ENCODE measurements at places on chromosomes 5 and 9.
A peak's percentile ranks its signal among the peaks of the same experiment; 100 is the strongest.

- DNase-seq = no peak
Observed at GRCh38 chr5:17087035-17087434, 130.4 kb upstream of the BASP1 start.

DNA sequence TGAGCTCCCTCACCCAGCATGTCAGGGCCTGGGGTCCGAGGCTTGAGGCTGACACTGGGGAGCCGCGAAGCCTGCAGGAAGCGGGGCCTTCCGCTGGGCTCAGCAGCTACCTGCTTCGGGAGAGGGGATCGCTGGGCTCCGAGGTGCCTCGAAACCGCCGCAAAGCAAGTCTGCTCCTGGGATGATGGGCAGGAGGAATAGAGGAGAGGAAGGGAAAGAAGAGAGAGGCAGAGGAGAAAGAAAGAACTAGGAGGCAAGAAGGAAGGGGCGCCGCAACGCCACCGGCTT, 1.5 kb upstream of the PRDM12 start:
- no peak for DNase-seq

DNA sequence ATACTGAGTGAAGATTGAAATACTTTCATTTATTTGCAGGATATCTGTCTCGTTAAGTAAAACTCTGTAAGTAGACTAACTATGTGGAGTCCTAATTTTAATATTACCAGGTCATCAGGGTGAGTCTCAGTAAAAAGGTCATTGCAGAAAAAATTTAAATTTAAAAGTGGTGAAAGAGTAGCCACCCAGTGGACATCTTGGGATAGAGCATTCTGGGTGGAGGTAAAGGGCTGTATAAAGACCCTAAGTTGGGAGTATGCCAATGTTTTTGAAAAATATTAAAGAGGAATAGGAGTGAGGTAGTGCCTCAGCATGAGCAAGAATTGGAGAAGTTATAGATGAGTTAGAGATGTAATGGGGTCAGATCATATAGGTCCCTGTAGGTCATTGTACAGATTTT, 145.5 kb downstream of the HMHB1 start:
- DNase-seq = no peak

- peak; percentile 19 for DNase-seq
Observed at GRCh38 chr9:91844701-91845291, 105.2 kb downstream of the ROR2 start.

DNA sequence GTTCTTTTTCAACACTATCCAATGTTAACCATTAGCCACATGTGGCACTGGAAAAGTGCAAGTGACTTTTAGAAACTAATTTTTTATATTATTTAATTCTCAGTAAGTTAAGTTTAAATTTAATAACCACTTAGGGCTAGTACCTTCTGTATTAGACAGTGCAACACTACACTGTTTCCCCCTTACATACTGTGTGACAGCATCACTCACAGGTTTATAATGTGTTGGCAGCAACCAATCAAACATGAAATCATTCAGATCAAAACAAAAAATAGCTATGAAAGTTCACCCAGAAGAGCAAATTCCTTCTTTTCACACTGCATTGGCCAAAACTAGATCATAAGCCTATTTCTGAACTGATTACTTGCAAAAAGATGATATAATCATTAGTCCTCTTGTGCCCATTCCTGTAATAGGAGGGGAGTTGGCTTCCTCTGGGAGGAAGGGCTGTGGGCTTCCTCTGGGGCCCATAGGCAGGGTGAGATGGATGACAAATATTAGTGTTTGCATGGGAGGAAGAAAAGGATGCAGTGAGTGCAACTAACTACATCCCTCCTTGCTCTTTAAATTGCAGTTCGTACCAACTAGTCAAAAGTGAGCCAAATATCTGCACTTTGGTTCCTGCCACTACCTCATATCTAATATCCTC, 708.1 kb upstream of the RGMB start:
- DNase-seq = no peak

GRCh38 chr5:81069990-81070389, 109.8 kb downstream of the RASGRF2 start:
- DNase-seq = no peak

DNA sequence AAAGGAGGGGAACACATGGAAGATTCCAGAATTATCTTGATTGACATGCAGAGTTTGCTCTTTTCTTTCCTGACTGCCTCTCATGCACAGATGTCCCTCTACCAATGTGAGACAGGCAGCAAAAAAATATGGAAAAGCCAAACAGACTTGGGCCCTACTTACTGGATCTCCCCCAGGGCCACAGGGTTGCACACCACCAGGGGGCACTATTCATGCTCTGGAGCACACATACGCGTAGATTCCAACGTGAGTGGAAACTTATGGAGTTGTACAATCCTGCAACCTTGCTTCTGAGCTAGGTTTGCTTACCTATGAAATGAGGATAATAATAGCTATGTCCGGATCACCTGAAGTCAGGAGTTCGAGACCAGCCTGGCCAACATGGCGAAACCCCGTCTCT, 319.5 kb downstream of the ARHGEF28 start:
- DNase-seq = no peak

GRCh38 chr9:86099701-86100364, 475 bp upstream of the GOLM1 start:
- peak; percentile 49 for DNase-seq

DNA sequence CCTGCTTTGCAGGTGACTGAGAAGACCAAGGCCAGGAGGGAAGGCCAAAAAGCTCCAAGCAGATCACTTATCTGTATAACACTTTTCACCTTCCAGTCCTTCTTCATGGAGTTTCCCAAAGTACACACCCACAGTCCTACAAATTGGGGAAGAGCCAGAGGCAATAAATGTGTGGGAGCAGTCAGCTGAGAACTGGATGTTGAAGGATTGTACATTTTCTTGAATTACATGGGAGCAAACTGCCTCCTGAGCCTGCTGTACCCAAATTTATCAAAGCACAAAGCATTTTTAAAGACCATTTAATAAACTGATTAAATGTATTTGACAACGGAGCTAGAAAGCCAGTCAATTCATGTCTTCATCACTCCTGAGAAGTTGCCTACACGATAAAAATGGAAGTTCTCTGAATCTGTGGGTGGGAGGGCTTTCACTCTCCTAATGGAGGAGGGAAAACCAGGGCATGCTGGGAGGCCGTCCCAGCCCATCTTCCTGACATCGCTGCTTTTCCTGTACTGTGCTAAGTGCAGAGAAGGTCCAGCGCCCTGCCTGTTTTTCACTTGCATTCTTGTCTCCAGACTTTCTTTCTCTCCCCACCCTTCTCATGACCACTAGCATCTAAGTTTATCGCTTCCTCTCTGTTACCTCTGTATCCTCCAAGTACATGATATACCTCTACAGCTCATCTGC, 79.0 kb downstream of the KCNIP1 start:
- no peak for DNase-seq

- DNase-seq = no peak
Observed at GRCh38 chr9:104969116-104969515, 41.2 kb upstream of the ABCA1 start.

GRCh38 chr9:6793203-6793602, 35.4 kb downstream of the KDM4C start:
- no peak for DNase-seq

- DNase-seq = no peak
Observed at GRCh38 chr5:144328980-144329379, 158.3 kb downstream of the KCTD16 start.

DNA sequence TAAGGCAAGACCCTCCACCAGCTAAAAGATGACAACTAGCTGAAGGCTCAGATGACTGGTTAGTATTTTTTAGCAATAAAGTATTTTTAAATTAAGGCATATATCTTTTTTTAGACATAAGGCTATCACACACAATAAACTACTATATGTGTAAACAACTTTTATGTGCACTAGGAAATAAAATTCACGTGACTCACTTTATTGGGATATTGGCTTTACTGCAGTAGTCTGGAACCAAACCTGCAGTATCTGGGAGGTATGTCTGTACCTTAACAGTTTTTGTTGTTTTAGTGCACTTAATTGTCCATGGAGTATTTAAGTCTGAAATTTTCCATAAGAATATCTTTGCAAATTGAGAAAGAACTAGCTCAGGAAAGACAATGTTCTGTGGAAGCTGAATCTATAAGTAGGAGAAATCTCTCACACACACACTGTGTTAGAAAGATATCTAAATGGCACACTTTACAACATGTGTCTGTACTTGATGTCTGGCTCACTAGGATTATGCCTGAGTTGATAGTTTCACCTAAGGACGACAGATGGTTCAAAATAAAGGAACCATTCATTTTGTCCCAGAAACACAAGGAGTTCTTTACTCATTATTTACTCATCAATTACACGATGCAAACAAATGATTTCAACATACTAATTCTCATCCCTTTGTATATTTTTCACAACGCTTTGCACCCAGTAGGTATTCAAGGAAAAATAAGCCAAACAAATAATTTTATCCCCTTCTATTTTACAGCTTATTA, 4.6 kb downstream of the RAPGEF6 start:
- no peak for DNase-seq

- DNase-seq = no peak
Observed at GRCh38 chr5:167208911-167209310, 1082.5 kb upstream of the WWC1 start.

- no peak for DNase-seq
Observed at GRCh38 chr9:76576344-76576743, 117.4 kb downstream of the GCNT1 start.

DNA sequence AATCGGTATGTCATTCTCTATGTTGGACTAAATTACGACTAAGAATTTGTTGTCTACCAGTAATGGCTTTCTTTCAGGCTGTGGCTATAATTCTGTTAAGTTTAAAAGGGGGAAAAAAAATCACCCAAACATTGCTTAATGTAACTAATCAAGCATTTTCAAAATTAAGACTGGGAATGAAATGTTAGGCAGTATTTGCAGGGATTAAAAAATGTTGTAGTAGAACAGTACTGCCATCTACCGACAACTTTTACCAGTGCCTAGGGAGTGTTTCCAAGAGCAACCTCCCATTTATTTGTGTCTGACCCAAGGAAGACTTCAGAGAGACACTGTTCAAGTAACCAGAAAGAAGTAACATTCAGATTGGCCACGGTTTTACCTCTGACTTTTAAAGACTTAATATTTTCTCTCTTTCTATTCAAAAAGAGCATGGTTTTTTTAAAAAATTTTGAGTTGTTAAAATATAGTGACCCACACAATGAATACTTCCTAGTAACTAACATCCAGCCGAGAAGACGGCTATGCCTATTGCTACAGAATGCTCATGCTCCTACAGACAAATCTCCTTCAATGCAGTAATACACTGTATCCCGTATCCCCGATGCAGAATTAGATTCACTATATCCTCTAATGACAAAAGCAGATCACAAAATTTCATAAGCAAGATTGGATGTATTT, 92.4 kb downstream of the ARL15 start:
- DNase-seq = peak; percentile 45

DNA sequence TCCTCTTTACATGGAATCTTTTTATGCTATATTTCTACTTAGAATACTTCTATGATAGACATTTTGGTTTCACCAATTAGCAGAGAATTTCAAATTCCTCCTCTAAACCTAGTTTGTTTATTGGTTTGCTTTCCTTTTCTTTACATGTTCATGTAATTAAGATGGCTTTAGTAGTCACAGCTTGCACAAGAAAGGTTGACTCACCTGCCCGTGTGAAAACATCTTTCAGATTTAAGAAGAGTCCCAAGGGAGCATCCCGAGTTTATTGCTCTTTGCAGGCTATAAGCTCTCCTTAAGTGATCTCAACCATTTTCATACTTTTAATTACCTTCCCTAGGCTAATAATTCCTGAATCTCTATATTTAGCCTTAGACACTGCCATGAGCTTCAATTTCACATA, 28.9 kb downstream of the TYRP1 start:
- DNase-seq = no peak

DNA sequence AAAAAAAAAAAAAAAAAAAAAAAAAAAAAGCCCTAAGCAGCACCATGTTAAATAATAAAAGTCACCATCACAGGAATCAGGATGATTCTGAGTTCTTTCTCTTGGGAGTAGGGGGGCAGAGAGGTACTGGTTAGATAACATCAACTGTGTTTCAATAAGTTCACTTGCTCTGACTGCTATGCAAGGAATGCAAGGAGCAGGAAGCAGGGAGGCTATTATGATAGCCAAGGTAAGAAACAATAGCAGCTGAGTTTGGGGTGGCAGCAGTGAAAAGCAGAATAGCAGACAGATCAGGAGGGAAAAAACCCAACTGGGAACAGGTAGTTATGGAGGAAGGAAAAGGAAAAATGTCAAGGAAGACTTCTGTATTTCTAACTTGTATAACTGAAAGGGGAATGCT, 8.2 kb downstream of the CEP120 start:
- DNase-seq = no peak

All from ureter (tissue), 1 donor.